ENCODE measurements at places on chromosomes 11 and 22.

DNA sequence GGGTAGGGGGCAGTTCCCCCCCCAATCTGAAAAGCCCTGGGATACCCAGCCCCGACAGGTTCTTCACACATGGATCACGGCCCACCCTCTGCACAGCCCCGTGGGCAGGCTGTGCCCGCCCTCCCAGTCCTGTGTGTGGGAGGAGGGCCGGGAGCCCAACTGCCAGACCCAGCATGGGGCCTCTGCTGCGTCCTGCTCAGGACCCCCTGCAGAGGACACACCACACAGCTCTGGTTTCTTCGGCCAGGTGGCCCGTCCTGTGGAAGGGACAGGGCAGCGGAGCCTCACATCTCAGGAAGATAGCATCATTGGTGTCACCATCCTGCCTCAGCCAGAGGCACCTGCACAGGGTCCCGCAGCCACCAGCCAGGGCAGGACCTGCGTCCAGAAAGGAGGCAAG lies 396.0 kb downstream of the TBC1D22A start:
- no peak for DNase-seq

GRCh38 chr22:37496651-37497050 lies 10.5 kb upstream of the MFNG start:
- DNase-seq, result no peak

GRCh38 chr11:88324562-88325345 lies 12.8 kb downstream of the CTSC start:
- DNase-seq, result no peak

GRCh38 chr11:60785806-60786361 lies 751 bp downstream of the MS4A10 start:
- DNase-seq, result no peak

GRCh38 chr11:99545616-99546015 lies 524.9 kb downstream of the CNTN5 start:
- no peak for DNase-seq

DNA sequence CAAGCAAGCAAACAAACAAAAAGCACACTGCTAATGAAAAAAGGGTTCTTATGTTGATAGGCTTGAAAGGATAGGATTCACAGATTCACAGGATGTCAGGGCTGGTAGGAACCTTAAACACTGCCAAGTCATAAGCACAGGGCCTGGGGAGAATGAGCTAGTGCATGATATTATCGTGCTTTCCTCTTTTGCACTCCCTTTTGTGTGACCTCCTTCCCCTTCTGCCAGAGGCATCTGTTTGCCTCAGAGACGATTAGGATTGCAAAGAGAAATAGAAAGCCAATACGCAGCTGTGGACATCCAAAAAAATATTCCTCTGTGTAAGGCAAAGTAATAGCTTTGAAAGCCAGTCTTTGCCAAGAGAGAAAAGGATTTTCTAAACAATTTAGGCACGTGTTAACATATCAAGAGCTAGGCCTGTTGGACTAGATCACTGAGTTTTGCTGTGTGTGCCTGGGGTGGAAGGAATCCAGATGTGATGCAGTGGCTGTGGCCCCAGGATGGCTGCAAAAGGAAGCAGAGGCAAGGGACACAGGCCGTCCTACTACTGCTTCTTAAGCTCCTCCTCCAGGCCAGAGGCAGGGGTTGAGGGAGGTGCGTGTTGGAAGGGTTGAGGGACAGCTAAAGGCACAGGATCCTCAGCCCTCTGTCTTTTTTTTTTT lies 30.6 kb downstream of the MCHR1 start:
- DNase-seq, result no peak

GRCh38 chr11:111815489-111815888 lies 49.3 kb upstream of the PPP2R1B start:
- no peak for DNase-seq

DNA sequence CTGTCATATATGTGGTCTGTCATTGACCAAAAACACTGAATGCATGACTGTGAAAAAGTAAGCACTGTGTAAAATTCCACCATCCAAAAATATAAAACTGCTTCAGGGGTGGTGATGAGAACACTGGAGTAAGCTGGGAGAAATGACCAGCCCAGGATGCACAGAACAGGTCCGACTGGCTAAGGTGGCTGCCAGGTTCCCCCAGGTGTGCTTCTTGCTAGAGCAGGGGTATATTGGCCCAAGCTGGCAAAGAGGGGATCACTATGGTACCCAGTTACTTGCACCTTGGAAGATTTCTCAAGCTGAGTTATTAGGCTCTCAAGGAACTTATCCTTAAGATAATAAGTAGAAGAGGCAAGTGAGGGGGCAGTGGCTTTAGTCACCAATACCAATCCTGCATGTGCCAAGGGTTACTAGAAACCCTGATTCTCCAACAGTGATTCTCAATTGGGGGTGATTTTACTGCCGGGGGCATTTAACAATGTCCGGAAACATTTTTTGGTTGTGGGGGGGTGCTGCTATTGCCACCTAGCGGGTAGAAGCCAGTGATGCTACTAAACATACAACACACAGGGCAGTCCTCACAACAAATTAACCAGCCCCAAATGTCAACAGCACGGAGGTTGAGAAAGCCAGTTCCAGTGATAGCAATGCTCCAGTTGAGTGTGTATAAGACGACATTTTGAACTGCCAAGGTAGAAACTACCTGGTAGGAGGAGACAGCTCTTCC lies 15.7 kb downstream of the SNU13 start:
- no peak for DNase-seq

GRCh38 chr22:24005201-24005600 lies at the start of gene GSTT4:
GSTT4 (minus strand) TSS chr22:24005453; CDS start chr22:24005356, 97 bp downstream.
- no peak for DNase-seq

DNA sequence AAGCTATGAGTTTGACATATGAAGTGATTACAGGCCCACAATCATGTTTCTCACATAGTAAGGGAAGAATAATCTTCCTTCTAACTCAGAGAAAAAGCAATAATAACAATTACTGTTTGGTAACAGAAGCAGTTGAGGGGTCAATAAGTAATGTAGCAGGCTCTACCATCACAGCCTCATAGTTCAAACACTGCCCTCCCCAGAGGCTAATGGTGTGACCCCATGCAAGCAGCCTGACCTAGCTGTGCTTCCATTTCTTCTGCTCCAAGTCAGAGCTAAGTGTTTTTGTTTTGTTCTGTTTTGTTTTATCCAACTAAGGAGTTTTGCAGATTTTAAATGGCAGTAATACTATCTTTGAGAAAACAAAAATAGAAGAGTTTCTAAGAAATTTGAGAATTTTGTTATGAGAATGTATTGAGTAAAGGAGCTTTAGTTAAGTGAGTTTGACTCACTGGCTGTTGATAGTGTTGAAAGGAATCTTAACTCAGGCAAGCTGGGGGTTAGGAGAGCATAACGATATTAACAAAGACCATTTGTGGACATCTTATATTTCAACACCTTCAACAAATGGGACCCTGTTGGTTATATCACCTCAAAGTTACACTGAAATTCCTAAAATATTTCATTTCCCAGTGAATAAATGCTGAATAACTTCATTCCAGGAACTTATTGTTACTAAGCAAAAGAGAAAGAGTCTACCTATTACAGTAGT lies 48.5 kb downstream of the GUCY1A2 start:
- no peak for DNase-seq

DNA sequence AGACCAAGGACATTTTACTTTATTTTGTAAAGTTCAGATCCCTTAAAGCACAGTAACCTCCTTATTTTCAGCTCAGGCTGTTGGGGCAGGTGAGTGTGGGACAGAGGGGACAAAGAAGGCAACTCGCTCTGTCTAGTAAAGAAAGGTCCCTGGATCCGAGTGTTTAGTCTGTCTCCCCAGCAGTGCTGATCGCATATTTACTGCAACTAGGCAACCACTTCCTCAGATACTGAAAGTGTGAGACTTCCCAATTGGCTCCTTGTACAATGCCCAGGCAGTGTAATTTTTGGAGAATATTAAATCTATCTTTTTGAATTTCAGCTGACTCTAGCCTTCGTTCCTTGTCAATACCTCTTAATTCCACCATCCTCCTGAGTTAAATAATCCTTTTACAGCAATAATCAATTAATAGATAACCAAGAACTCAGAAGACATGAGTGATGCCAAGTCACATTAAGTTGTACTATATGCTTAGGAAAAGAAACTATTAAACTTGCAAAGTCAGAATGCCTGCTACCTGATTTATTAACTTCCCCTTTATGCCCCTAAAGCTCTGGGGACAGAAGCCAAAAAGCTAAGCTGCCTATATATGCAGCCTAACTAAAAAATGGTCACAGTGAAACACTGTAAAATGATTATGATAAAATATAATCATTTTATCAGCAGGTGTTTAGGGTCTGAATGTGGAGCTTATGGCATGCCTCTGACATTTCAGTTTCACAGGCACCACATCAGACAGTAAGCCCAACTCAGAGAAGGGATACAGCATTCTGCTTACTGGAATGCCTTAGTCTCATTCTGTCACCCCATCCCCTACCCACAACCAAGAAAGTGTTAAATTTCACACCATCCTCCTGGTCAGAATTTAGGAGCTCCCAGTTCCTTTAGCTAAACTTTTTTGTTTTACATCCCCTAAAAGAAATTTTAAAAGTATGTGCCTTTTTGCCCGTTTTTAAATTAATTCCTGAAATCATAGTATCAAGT lies 138.7 kb downstream of the TRIM44 start:
- no peak for DNase-seq
